Cerebellar nuclear complex (tissue), 1 donor: ENCODE measurements at places on chromosomes 13 and 19.
A peak's percentile ranks its signal among the peaks of the same experiment; 100 is the strongest.

DNA sequence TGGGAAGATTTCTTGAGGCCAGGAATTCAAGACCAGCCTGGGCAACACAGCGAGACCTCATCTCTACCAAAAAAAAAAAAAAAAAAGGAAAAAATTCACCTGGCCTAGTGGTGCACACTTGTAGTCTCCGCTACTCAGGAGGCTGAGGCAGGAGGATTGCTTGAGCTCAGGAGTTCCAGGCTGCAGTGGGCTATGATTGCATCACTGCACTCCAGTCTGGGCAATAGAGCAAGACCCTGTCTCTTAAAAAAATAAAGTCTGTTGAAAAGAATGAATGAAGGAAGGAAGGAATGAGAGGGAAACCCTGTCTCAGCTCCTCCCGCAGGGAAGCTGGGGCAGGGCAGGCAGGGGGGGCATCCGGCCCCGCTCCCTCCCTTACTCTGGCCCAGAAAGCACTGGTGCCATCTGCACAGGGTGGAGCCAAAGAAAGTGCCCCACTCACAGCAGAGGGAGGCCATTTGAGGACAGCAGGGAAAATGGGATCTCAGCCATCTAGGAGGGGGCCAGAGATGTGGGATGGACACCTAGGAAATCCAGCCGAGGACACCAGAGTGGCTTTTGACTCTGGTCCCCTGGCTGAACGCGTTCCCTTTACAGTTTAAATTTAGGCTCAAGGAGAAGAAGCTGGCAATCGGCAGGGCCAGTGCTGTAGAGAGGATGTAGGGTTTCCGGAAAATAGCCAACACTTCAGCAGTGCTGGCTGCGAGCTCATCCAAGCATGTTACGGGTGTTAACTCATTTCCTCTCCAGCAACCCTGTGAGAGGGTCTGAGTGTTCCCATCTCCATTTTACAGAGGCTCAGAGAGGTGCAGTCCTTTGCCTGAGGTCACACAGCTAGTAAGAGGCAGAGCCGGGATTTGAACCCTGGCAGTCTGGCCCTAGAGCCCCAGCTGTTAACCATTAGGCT, 3.6 kb upstream of the HPN start:
- DNase-seq: peak; percentile 58

GRCh38 chr19:21158523-21159135, 16.8 kb downstream of the ZNF431 start:
- DNase-seq: no peak

GRCh38 chr13:25659091-25659795, 287.5 kb downstream of the ATP8A2 start:
- no peak for DNase-seq

DNA sequence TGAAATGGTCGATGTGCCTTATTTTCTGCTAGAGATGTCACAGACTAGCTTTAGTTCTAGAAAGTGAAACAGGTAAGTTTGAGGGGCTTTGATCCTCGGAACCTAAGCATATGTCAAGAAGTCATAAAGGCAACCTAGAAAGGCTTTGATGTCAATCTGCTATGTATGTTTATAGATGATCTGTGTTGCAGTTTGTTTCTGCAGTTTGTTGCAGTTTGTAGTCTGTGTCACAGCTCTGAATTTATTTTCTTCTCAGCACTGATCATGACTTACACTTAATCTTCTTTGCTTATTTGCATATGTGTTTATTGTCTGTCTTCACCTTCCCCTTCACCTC, 5.9 kb downstream of the LSM14A start:
- DNase-seq: no peak

GRCh38 chr19:23554548-23554947, 132.5 kb downstream of the ZNF675 start:
- no peak for DNase-seq

- no peak for DNase-seq
These were observed 77.3 kb downstream of the ZIC5 start for GRCh38 chr13:99894105-99894839.

DNA sequence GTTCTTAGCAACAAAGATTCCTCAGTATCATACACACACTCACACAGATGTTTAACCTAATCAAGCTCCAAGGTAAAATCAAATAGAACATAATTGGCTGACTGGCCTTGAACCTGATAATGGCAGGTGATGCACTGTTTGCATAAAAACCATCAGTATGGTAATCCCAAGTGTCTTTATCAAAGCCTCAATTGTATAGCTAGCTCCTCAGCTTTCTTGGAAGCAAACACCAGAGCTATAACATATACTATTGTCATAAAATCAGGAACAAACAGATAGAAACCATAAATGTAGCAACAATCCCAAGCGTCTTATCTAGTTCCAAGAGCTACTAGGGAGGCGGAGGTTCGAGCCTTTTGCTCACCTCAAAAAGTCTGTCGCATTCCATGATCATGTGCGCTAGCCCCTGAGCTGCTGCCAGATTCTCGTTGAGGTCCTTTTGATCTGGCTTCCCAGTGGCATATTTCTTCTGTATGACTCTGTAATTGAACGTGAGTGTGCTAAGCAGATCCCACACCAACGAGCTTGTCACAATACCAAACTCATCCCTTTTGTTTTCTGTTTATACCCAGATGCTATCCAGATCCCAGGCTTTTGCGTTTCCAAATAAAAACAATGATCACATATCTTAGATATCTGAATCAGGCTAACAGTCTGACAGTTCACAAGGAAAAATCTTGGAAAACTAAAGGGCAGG, 95.3 kb downstream of the KL start:
- no peak for DNase-seq

DNA sequence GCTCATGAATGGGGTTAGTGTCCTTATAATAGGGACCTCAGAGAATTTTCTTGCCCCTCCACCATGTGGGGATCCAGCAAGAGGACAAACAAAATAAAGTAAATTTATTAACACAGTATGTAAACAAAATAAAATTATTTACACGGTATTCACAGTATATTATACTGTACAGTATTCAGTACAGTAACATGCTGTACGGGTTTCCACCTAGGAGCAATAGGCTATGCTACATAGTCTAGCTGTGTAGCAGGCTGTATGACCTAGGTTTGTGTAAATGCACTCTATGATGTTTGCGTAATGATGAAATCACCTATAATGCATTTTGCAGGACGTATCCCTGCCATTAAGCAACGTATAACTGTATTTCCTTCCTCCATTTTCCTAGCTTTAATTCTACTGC, 11.8 kb upstream of the DIAPH3 start:
- no peak for DNase-seq

- DNase-seq: no peak
These were observed 494.9 kb downstream of the GPC6 start for GRCh38 chr13:93721483-93721882.

GRCh38 chr13:24741016-24741662, 22.8 kb upstream of the RNF17 start:
- no peak for DNase-seq

DNA sequence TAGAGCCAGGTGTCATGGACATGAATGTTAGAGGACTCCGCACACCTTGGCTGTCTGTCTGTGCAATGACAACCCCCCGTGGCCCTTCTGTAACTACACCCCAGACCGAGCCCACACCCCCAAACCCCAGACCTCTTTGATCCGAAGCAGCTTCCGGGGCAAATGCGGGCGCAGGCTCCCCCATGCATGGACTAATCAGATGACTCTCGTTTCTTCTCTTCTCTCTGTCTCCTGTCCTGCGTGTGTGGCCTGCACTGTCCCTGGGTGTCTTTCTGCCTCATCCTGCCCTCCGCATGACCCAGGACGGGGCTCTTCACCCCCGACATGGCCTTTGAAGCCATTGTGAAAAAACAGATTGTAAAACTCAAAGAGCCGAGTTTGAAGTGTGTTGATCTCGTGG, 38.9 kb downstream of the TMED1 start:
- no peak for DNase-seq

DNA sequence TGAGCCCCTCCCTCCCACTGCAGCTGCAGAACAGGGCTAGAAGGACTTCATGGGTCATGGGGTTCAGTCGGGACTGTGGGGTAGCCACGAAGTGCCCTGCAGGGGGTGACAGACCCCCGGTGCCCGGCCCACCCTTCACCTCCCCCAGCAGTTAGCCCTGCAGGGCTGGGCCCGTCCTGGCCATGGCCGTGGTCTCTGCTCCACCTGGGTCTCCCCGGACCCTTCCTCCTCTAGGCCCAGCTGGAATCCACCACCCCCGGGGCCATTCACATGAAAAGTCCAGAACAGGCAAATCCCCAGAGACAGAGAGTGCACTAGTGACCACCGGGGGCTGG, 17.3 kb downstream of the MKNK2 start:
- DNase-seq: no peak

DNA sequence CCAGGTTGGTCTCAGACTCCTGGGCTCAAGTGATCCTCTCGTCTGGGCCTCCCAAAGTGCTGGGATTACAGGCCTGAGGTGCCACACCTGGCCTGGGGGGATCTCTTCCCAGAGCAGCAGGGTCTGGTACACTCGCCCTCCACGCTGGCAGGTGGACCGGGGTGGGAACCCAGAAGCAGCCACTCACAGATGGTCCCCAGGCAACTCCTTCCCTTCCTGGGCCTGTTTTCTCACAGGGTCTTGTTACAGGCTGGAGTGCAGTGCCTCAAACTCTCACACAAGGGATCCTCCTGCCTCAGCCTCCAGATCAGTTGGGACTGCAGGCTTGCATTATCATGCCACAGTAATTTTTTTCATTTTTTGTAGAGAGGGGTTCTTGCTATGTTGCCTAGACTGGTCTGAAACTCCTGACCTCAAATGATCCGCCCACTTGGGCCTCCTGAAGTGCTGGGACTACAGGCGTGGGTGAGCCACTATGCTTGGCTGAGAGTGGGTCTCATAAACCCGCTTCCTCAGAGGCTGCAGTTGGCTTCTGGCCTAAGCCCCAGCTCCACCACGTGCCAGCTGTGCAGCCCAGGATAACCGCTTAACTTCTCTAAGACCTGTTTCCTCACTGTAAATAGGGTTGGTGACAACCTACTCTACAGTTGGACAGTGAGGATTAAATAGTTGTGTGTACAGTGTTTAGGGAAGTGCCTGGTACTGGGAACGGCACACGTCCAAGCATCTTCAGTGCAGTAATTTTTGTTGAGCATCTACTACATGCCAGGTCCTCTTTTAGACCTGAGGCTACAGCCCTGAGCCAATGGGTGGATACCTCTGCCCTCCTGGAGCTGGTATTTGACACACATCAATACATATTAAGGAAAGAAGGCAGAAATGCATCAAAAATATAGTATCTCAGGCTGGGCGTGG, 871 bp upstream of the CCER2 start:
- no peak for DNase-seq

DNA sequence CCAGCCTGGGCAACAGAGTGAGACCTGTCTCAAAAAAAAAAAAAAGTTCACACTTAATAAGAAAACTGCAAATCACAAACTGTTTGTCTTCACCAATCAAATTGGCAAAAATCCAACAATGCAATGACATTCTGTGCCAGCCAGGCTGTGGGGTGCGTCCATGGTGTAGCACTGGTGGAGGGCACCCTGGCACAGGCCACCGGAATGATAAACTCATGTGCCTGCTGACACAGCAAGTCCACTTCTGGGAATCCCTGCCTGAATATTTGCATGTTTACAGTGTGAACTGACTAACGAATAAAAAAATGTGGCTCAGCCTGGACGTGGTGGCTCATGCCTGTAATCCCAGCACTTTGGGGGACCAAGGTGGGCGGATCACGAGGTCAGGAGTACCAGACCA, 1.6 kb upstream of the LRRC25 start:
- DNase-seq: no peak

DNA sequence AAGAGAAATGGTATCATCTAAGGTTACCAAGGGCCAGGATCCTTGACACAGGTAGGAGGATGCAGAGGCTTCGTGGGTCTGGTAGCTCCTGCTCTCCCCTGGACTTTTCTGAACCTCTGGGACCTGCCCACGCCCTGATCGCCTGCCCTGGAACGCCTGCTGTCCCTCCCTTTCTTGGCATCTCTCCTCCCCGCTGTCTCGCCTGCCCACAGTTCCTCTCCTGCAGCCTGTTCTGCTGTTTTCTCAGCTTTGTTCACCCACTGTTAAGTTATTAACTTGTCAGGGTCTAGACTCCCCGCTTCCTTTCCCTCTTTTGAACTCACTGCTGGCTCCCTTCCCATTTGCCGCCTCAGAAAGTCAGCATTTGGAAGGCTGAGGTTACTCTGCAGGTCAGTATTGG, 19.8 kb downstream of the SERP2 start:
- DNase-seq: no peak

- no peak for DNase-seq
These were observed at the start of gene NAT14 for GRCh38 chr19:55484593-55485438. Gene NAT14 (plus strand): TSS chr19:55485188. CDS start chr19:55485709, 521 bp downstream.

DNA sequence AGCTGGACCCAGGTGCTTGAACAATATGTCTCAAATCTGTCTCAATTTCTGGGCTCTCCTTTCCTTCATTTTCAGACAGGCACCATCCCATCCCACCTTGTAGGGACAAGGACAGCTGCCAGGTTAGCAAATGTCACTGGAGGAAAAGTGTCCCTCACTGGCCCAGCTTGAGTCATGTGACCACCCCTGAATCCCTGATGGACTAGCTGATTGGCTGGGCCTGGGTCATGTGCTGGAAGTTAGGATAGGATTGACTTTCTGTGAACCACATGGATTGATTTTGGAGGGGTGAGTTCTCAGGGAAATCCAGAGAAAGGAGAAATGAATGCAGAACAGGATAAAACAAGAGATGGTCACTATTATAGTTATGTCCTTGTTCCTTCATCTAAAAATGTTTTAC, 28.2 kb upstream of the FXYD3 start:
- no peak for DNase-seq

- no peak for DNase-seq
These were observed 4.7 kb downstream of the LSM4 start for GRCh38 chr19:18317961-18318800.

GRCh38 chr19:51750400-51751094, 1.1 kb downstream of the FPR1 start:
- no peak for DNase-seq
